ENCODE measurements at places on chromosomes 16 and 17. TPM values are rescaled to one million over a fixed set of nuclear protein-coding genes. Genes with fewer than 3 reads are reported as not detected.

Gene IKZF3
- 0.11 TPM for total RNA-seq

DNA sequence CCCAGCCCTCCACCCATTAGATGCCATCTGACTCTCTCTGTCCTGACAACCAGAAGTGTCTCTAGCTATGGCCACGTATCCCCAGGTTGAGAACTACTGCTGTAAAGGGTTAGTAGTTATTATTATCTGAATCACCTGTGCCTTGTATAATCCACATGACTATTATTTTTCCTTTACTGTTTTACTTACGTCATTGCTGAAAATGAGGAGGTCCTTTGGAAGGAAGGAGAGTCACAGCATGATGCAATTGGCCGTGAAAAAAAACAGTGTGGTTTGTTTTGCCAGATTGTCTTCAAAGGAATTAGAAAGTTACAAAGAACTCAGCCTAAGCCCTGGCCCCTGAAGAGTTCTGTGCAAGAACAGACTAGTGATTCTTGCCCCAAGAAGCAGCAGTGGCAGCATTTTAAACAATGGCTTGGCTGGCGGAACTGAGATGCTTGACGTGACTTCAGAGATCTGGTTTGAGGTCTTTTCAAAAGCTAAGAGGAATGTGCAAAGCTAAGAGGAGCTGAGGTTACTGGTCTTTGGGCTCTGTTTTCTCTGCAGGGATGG, 413.3 kb upstream of the EEF2KMT start:
- no peak overlapping the region for H3K27ac ChIP-seq
- no peaks in the 10 kb centered on the region for H3K36me3 ChIP-seq
- no peaks in the 10 kb centered on the region for H3K4me1 ChIP-seq
- no peak for DNase-seq
- H3K27me3 ChIP-seq = peaks cover 6% of the 10 kb centered on the region

- H3K27ac ChIP-seq = peak overlapping the region; percentile 96
- peaks cover 14% of the 10 kb centered on the region for H3K4me1 ChIP-seq
- peak; percentile 94 for DNase-seq
- peak overlapping the region; percentile 68 for H3K4me3 ChIP-seq
Observed at GRCh38 chr16:27202923-27203506, 311 bp upstream of the KDM8 start.

- no peak for DNase-seq
- no peak overlapping the region for H3K27ac ChIP-seq
- H3K27me3 ChIP-seq = no peaks in the 10 kb centered on the region
Observed at GRCh38 chr17:69909389-69909788, 165.6 kb upstream of the KCNJ16 start.

DNA sequence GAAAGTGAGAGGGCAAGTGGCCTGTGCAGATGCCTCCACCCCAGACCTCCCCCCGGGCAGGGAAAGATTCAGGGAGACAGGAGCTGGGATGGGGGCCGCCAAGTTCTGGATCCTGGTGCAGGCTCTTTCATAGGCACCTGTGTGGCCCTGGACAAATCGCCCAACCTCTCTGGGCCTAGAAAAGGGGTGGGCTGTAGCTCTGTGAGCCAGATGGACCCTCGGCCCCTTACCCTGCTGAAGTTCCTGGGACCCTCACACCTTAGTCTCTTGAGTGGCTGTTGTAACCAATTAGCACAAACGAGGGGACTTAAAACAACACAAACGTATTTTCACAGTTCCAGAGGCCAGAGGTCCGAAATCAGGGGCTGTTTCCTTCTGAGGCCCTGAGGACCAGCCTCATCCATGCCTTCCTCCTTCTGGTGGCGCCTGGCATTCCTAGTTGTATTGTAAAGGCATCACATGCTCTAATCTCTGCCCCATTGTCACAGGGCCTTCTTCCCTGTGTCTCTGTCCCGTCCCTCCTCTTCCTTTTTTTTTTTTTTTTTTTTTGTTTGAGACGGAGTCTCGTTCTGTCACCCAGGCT, 352.6 kb downstream of the SEC14L1 start:
- no peak for DNase-seq
- H3K4me1 ChIP-seq = peaks cover 29% of the 10 kb centered on the region
- H3K27ac ChIP-seq = no peak overlapping the region
- no peaks in the 10 kb centered on the region for H3K27me3 ChIP-seq
- no peak overlapping the region for H3K4me3 ChIP-seq

GRCh38 chr16:58734459-58734787, 307 bp upstream of the GOT2 start:
- peaks cover 48% of the 10 kb centered on the region for H3K4me1 ChIP-seq
- H3K36me3 ChIP-seq = no peaks in the 10 kb centered on the region
- no peak for DNase-seq
- H3K4me3 ChIP-seq = peak overlapping the region; percentile 78
